ENCODE measurements at places on chromosomes 12 and 14. TPM values are rescaled to one million over a fixed set of nuclear protein-coding genes. Genes with fewer than 3 reads are reported as not detected.

The KCNJ8 gene
- not detected for total RNA-seq

GRCh38 chr14:59343585-59343984 is 121.6 kb downstream of the GPR135 start:
- DNase-seq = no peak

The ERP27 gene
- total RNA-seq = 0.07 TPM

The GUCY2C gene
- total RNA-seq = not detected

The NRIP2 gene
- total RNA-seq = not detected

GRCh38 chr12:71243370-71243769 is 85.6 kb upstream of the TSPAN8 start:
- no peak for DNase-seq

The NGB gene
- not detected for total RNA-seq

GRCh38 chr12:12350868-12351463 is 924 bp upstream of the MANSC1 start:
- DNase-seq = peak; percentile 83

The LRTM2 gene
- not detected for total RNA-seq

- no peak for DNase-seq
Measured at GRCh38 chr12:501722-502447, 42.1 kb downstream of the B4GALNT3 start.

- DNase-seq = no peak
Measured at GRCh38 chr14:67497716-67498115, 9.2 kb upstream of the TMEM229B start.

The C12orf56 gene
- 0.44 TPM for total RNA-seq

DNA sequence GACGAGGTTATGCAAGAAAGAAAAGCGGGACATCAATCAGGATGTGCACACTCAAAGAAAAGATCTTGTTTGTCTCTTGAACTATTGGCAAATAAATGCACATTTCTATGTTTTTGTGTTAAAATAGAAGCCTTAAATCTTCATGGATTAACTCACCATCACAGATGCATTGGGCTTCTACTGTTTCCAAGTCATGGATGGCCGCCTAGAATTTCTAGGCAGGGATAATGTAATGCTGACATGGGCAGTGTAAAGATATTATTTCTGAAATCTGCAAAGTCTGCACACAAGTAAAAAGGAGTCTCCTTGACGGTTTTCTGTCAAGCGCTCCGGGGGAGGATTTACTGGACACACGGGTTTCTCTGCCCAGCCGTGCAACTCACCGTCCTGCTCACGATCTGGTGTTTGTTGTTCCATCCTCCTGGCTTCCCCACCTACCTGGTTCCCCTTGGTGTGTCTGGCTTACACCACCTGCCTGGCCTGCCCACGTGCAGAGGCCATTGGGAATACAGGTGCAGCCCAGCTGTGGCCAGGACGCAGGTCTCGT is 103.3 kb upstream of the FZD10 start:
- DNase-seq = no peak

DNA sequence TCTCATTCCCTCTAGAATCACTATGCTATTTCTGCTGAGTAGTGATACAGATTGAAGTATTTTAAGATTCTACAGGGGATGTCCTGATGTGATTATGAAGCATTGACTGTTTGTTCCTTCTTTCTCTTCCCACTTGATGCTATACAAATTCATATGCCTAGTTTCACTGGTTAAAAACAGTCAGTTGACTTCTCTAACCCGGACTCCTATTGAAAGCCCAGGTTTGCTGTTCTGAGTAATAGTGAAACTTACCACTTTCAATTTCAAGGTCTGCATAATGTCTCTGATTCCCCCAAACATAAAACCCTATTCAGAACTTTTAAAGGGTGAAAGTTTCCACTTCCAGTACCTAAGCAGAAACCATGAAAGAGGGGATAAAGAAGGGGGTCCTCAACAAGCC is 117.7 kb upstream of the RPL10L start:
- DNase-seq = no peak

DNA sequence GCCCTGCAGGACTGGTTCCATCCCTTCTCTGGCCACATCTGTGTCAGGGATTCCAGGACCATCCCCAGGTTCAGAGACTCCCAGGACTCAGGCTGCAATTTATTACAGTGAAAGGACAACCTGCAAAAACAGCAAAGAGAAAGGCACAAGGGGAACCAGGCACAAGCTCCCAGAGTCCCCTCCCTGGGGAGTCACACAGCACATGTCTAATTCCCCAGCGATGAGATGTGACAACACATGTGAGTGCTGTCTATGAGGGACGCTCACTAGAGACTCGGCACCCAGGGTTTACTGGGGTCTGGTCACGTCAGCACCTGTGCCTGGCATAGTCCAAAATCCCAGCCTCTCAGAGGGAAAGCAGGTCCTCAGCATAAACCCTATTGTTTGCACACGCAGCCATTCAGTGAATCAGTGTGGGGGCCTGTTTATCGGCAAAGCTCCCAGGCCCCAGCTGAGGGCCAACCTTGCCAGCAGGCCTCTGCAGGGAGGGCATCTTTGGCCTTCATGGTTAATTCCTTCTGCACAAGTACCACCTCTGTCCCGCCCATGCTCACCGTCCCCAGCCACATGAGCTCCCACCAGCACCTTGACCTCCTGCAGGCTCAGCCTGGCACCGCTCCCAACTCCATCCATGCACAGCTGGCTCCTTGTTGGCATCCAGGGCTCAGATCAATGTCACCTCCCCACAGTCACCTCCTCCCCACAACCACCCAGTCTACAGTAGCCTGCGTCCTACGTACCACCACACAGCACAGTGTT is 198.9 kb upstream of the SFSWAP start:
- no peak for DNase-seq

The CLEC9A gene
- total RNA-seq = not detected

All from foreskin keratinocyte (primary cell).